ENCODE measurements at places on chromosomes 6 and 20.

DNA sequence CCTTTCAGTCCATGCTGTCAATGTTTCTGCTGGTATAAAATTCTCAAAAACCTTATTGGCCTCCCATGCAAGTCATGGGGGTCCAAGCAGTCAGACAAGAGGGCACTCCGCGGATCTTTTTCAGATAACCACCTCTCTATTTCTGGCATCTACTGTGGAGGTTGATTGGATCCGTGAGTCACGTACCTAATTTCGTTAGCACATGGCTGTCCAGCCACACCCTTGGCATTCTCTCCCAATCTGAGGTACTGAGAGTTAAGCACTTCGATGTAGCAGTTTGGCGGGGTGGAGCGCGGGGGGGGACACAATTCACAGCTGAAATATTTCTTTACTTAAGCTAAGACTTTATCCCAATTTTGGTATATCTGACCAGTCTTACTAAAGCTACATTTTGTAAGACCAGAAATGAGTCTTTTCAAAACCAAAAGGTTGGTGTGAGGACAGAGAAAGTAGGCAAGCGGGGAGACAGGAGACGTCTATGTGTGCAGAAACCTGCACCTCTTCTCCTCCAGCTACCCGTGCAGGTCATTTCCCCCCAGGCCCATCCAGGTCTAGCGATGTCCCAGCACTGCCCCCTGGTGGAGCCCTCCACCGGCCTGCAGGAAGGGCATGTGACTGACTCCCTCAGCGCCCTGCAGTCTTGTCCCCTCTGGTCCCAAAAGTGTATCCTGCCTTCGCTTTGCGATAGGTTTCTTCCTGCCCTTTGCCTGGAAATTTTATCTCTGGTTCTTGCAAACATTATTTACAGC, 113.1 kb downstream of the ADAT2 start:
- peak; percentile 56 for ATAC-seq

- no peak for ATAC-seq
Measured at GRCh38 chr6:73041051-73041450, 184.2 kb downstream of the KHDC1L start.

DNA sequence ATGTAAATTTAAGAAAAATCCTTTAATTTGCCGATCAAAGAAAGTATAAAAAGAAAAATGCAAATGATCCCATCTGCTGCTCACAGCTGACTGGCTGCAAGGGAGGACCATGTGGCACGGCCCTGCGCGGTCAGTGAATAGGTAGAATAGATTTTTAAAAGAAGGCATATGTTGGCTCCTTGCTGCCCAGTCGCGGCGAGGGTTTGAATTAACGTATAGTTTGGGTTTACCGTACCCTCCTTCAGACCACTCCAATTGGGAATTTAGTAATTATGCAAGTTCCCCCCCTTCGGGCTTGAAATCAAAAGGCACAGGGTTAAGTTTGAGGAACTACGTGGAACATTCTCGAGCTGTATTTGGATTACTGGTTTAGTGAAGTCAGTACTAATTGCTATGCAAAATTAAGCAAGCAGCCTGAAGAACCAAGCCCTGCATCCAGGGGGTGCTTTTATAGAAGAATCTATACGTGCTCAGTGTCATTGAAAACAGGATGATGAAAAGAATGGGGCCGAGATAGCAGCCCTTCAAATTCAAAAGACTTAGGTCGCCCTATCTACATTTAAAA, 1.1 kb upstream of the BEND3 start:
- peak; percentile 61 for ATAC-seq

DNA sequence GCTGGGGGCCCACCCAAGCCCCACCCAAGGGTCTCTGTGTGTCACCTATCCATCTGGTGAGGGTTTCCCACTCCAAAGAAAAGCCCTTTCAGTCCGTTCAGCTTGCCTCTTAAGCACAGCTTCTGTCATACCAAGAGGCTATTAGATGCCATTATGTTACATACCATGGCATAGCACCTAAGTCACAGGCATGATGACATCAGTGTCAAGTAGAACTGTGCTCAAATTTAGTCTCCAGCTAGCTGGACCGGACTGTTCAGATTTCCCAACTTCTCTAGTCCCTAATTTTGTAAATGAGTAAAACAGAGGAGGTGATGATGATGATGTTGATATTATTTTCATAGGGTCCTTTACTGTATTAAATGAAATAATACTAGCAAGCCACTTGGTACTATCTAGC, 19.2 kb upstream of the PLEKHG1 start:
- no peak for ATAC-seq

GRCh38 chr6:113695516-113695915, 161.6 kb upstream of the MARCKS start:
- ATAC-seq = no peak

GRCh38 chr6:27468334-27468733, 4.6 kb downstream of the ZNF184 start:
- ATAC-seq = no peak

Data from stimulated activated memory B cell treated with anti-CD40 and anti-IgM and Interleukin-4, amounts not matched to agents 10 μg/mL and 1 μg/mL and 100 μg/mL, for 72 hours (primary cell).